ENCODE measurements at places on chromosomes 4 and X.

GRCh38 chrX:74262452-74263209, 41.3 kb upstream of the ZCCHC13 start:
- no peak for DNase-seq

- no peak for DNase-seq
Measured at GRCh38 chrX:68196939-68197791, 236.1 kb downstream of the OPHN1 start.

- no peak for DNase-seq
Measured at GRCh38 chrX:70504772-70505450, 60.3 kb downstream of the DLG3 start.

- no peak for DNase-seq
Measured at GRCh38 chr4:20075248-20075871, 176.3 kb upstream of the SLIT2 start.

- no peak for DNase-seq
Measured at GRCh38 chr4:111510535-111510934, 634.7 kb upstream of the FAM241A start.

DNA sequence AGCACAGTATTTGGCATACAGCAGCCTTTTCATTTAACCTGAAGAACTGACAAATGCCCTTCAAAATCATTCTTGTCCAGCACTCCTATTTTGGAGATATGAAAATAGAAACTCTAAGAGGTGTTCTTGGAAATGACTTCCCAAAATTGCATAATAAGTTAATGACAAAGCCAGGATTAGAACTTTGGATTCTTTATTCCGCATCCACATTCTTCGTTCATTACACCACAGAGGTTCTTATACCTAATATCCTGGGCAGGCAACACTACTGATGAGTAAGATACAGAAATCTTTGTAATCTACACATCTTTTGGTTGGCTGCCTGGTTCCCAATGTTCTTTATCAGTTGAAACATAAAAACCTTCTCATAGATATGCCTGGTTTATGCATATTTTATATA, 5.9 kb downstream of the COL25A1 start:
- no peak for DNase-seq
